Gastroesophageal sphincter (tissue), 4 donors: ENCODE measurements at places on chromosomes 2 and 18. TPM values are rescaled to one million over a fixed set of nuclear protein-coding genes. Genes with fewer than 3 reads are reported as not detected.

DNA sequence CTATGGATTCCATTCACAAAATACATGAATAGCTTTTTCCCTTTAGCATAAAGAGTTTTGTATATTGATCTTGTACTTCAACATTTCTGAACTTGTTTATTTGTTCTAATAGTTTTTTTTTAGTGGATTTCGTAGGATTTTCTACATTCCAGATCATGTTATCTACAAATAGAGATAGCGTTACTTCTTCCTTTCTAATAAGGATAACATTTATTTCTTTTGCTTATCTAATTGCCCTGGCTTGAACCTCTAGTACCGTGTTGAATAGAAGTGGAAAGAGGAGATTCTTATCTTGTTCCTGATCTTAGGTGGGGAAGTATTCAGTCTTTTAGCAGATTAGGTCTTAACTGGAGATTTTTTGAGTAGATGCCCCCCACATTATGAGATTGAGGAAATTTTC is 9.5 kb downstream of the UGT1A6 start:
- ATAC-seq, result no peak

DNA sequence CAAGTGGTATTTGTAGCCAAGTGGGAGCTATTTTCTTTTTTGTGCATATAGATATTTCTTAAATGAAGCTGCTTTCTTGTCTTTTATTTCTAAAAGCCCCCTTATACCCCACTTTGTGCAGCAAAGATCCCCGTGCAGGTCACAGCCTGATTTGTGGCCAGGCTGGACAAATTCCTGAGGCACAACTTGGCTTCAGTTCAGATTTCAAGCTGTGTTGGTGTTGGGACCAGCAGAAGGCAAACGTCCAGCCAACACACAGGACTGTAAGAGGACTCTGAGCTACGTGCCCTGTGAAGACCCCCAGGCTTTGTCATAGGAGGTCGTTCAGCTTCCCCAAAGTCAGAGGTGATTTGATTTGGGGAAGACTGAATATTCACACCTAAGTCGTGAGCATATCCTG is 21.9 kb downstream of the FOSL2 start:
- ATAC-seq, result no peak

Gene TAF1B
- total RNA-seq, result 15.6 TPM

GRCh38 chr2:176138526-176138922 is 9.0 kb downstream of the HOXD8 start:
- ATAC-seq, result no peak

Gene SGPP2
- total RNA-seq, result 1.8 TPM

Gene SERPINB12
- not detected for total RNA-seq

GRCh38 chr2:189441709-189442074 is 418 bp downstream of the WDR75 start:
- peak; percentile 1 for ATAC-seq

Gene TMSB10
- total RNA-seq, result 1,772 TPM

- ATAC-seq, result no peak
Measured at GRCh38 chr2:14270036-14270582, 362.4 kb upstream of the LRATD1 start.

GRCh38 chr2:226114436-226114835 is 685.2 kb downstream of the IRS1 start:
- no peak for ATAC-seq

GRCh38 chr18:36766836-36767235 is 62.0 kb downstream of the TPGS2 start:
- no peak for ATAC-seq

DNA sequence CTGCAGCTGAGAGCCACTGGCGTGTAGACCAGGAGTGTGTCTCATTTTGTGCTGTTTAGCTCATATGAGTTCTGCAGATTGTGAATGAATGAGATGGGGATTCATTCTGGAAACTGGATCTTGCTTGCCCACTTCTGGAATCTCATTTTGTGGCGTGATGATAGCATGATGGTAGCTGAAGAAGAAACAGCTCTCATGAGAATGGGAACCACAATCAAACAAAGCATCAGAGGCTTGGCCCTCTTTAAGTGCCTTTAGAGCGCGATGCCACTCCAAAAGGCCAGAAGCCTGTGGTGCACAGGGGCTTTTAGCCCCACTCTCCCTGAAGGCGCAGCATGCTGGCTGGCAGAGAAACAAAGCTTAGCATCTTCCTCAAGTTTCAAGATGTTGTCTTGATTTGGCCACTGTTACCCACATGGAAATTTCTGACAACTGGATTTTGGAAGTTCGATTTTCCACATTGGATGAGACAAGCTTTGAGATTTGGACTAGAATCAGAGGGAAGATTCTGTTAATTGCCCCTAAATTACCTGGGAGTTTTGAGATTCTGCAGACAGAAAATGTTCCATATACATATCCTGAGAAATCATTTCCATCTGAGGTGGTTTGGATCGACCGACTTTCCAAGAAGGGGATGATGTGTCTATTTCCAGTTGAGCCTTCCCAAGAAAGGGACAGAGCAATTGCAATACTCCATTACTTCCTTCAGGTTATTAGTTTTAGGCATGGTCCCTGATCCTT is 234.5 kb downstream of the VAPA start:
- no peak for ATAC-seq

DNA sequence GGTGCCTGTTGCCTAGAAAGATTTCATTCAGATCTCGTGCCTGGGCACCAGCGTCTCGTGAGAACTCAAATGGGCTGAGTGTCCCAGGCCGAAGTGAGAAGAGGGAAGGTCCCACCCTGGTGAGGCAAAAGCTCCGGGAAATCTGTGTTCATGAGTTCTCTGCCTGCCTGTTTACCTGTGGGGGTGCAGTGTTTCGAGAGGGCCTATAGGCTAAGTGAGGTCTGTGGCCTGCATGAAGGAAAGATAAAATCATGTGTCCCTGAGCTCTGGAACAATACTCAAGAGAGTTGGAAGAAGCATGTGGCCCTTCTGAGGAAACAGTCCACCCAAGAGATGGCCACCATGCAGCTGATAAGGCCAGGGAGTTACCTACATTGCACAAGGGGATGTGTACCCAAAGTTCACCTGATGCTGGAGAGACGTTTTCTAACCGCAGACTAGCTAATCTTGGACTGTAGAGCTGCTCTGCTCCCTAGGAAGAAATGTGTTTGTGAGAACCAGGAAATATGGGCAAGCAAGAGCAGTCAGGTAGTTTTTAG is 63.5 kb upstream of the ST3GAL5 start:
- ATAC-seq, result no peak

DNA sequence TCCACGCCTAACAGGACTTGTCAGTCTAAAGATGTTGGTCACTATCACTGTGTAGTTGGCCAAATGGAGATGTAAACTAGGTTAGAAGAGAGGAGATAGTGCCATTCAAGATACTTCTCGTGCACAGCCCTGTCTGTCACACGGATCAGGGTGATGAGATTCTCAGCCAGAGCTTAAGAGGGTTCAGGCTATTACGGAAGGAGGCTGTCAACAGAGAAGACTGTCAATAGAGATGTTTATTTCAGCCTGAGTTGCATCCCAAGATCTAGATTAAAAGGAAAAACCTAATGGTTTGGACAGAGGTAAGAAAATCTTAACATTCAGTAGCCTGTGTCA is 83.4 kb downstream of the AAK1 start:
- ATAC-seq, result no peak

Gene CGREF1
- not detected for total RNA-seq
